ENCODE measurements at places on chromosomes 16 and 17.
A peak's percentile ranks its signal among the peaks of the same experiment; 100 is the strongest.

DNA sequence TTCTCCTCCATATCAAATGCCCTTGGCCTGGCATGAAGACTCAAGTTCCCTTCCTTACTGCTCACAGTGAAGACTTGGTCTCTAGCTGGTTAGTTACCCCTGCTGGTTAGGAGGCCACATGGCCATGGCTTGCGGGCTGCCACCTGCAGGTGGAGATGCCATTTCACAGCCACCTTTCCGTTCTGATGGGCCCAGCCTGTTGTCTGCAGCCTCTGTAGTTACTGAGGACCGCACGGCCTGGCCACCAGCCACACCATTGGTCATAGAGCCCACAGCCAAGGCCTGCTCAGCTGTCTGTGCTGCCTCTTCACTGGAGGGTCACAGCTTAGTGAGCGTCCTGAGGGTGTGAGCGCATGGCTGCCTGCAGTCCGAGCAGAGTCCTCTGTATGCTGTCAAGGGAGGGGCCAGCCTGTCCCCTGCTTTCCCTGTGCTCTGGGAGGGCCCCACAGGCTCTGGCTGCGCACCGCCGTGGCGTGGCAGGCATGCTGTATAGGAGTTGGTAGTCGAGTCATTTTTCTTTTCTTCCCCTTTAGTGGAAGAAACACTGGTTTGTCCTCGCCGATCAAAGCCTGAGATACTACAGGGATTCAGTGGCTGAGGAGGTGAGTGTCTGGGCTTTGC is 59.2 kb downstream of the PLD6 start:
- DNase-seq = no peak

DNA sequence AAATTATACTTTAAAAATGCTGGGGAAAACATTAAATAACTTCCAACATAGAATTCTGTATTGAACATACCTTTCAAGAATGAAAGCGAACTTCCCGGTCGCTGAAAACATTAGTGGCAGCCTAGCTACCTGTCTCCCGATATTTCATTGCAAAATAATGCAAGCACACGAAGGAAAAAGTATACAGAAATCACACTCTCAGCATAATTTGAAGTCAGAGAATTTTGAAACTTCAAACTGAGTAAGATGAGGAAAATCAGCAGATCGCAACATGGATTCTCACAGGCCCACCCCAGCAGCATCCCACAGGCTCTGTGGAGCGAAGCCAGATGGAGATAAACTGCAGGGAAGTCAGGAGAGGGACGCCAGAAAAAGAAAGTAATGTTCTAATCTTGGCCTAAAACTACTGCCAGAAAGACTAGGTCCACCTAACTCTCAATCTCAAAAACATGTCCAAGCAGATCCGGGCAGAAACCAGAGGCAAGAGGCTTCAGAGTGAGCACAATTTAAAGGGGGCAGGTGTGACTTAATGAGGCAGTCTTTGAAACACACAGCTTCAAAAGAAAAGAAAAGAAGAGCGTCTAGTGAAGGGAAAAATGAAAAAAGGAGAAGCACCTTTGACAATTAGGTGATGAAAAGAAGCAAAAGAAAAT is 4.8 kb upstream of the GOSR1 start:
- DNase-seq = no peak

DNA sequence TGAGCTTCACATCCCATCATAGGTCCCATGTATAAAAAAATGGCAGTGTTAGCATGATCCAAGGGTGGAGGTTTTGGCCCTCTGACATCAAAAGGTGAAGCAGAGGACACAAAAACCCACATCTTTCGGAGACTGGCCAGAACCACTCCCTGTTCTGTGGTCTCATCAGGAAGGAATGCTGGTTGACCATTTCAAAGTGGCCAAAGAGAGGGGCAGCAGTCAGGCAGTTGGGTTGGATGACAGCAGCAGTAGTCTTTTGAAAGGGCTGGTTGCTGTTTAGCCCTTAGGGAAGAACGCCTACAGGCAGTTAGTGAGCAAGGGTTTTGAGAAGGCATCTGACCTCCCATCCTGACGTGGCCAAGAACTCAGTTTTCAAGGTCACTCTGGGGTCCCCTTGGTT is 40.5 kb downstream of the LCMT1 start:
- DNase-seq = no peak

DNA sequence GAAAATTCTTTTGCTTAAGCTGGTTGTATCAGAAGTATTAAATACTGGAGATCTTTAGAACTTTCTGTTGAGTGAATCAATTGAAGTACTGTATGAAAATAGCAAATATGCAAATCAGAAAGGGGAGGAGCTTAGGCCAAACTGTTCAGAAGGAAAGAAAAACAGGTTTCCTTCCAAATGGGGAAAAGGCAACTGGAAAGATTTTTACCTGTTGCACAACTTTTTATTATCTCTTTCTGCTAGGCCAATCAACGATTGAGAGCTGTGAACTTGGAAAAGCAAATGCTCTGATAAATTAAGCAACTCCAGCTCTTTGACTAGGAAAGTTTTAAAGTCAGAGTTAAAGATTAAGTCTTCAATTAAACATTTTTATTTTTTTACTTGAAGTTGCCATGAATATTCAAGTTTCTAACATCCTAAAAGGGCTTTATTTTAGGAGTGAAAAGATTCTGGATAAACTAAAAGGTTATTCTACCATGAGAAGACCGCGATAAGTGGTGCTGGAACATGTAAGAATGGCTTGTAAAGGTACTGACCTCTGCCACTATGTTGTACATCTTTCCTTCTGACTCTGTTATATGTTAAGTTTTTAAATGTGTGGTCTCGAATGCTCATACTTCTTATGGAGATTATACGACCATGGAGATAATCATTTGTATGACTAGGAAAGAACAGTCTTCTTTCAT is 16.5 kb downstream of the DCUN1D3 start:
- no peak for DNase-seq

GRCh38 chr16:5639531-5639930 is 541.9 kb upstream of the EEF2KMT start:
- no peak for DNase-seq

DNA sequence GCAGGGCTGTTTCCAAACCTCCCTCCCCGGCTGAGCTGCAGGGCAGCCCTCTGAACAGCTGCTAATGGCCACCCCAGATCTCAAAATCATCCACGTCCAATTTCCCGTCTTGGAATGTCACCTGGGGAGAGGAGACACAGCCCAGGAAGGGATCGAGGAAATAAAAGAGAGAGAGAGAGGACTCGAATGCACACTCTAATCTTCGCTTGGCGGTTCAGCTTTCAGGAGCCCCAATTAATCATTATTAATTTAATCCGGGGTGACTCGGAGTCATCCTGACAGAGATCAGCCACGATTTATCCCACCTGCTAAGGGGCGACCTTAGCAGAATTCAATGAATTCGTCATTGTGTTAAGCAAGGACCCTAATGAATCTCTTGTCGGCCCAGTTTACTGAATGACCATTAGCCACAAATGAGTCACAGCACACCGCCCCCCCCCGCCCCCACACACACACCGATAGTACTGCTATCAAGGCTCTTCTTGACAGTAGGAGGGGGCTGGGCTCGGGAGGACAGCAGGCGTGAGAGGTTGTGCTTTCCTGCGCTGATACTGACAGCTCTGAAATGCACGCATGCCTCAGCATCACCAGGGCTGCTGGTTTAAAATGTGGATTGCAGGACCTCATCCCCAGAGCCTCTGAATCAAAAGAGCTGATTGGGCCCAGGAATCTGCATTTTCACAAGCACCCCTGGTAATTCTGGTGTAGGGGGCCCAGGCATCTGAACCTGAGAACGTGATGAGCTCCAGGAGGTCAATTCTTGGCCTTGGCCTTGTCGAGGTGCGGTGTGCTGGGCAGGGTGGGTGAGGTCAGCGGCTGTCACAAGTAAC is 190.0 kb upstream of the CIBAR2 start:
- no peak for DNase-seq

DNA sequence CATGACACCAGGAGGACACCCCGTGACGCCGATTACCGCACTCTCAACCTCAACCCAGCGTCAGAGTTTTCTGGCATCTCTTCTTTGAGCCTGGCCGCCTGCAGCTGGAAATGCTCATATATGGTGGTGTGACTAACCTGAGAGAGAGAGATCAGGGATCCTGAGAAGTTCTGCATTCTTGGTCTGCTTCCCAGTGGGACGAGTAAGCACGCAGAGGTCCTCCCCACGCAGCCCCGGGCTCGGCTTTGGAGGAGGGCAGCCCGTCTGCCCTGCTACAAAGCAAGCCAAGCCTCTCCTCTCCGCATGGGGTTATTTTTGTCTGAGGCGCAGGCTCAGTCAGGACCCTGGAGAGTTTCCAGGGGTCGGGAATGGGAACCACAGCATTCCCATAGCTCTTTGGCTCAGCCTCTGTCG is 16.5 kb downstream of the CRISPLD2 start:
- no peak for DNase-seq

DNA sequence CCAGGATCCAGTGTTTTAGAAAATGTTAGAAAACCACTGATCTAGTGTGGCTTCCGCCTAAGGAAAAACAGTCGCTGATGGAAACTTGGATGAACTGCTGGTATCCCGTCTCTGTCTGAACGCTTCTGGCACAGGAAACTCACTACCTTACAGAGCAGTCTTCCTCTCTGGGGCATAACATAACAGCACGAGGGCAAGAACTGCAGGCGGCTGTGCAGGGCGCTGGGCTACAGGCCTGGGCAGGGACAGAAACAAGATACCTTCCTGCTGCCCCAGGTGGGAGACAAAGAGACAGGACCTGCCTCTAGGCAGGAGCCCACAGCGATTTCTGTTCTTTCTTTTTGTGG is 10.5 kb downstream of the MXRA7 start:
- peak; percentile 49 for DNase-seq

DNA sequence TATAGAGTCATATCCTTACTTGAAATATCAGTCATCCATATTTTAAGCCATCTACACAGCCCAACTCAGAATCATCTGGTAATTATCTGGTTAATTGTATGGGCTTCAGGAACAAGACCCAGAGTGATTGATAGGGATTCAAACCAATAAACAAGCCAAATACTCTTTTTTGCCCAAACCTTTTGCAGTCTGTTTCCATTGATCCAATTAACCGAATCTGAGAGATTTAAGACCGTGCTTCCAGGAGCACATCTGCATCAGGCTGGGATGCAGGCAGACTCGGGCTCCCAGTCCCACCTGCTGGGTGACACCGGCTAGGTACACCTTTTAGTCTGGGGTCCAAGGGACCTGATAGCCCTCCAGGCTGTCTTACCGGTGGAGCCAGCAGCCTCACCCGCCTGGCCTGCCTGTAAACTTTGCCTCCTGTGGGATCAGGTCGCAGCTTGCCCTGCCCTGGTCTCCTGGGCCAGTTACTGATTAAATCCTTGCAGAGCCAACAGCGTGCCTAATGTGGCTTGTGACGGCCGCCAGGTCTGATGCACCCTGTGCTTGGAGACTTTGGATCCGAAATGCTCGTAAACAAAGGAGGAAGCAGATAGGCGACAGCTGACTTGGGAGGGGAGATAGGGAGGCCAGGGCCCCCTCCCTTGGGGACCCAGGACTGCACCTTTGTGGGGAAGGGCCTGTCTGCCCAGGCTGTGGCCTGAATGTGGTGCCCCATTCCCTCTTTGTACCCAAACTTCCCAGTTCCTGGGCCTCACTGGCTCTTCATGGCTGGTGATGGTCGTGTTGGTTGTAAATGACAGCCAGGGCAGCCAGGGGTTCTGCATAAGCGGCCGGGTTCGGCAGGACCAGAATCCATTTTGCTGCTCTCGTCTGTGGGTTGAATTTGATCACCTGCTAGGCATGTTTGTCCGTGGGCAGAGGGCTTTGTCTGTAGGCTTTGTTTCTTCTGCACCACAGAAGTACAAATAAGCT is 3.8 kb downstream of the CMIP start:
- DNase-seq = no peak

- no peak for DNase-seq
Measured at GRCh38 chr17:56949595-56949994, 11.3 kb downstream of the COIL start.

GRCh38 chr17:58621174-58621573 is 70.7 kb downstream of the TEX14 start:
- no peak for DNase-seq

GRCh38 chr17:2050300-2051060 is 4.4 kb upstream of the HIC1 start:
- peak; percentile 21 for DNase-seq

DNA sequence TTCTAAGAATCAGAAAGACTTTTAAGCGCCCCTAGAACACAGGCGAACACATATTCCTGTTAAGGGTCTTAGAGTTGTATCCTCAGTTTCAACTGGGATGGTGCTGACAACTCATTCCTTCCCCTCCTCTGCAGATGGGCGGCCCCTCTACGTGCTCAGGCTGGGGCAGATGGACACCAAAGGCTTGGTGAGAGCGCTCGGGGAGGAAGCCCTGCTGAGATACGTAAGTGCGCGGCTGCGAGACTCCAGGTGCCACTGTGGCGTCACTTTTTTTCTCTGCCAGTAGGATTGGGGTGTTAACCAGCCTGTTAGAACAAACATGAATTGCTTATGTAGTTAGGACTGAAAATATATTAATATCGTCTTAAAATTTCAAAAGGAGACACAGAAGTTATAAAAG is 62.7 kb downstream of the SEC14L1 start:
- DNase-seq = no peak

- no peak for DNase-seq
Measured at GRCh38 chr16:54070789-54071343, 215.7 kb downstream of the IRX3 start.

DNA sequence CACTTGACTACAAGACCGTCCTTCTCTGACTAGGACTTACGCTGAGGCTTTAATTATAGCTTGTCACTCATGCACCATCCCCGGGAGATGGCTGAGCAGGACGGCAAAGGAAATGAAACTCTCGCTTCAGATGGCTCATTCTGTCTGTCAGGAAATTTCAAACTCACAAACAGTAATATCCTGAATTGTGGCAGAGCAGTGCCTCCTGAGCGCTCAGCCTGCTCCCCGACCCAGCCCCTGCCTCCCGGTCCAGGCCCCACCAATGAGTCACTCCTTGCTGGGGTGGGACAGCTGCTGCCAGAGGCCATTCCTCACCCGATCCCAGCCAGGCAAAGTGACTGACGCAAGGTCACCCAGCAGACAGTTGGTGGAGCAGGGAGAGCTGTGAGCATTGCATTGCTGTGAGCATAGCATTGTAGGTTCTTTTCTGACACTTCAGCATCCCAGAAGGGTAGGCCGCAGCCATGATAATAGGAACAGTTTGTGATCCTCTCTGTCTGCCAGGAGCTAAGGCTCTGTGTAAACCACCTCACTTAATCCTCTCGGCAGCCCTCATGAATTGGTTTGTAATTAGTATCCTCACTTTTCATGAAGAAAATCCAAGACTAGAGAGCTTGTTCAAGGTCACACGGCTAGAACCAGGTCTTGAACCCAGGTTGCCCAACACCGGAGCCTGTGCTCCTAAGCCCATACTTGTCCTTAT is 20.9 kb downstream of the CCDC182 start:
- DNase-seq = no peak

Data from DMS153 (cell line).